ENCODE measurements at places on chromosomes 5 and 9.

GRCh38 chr9:98575379-98576346 lies 133.1 kb downstream of the GABBR2 start:
- H3K27ac ChIP-seq, result peak overlapping the region; percentile 38
- H3K4me3 ChIP-seq, result peak overlapping the region; percentile 9
- peak; percentile 48 for DNase-seq

DNA sequence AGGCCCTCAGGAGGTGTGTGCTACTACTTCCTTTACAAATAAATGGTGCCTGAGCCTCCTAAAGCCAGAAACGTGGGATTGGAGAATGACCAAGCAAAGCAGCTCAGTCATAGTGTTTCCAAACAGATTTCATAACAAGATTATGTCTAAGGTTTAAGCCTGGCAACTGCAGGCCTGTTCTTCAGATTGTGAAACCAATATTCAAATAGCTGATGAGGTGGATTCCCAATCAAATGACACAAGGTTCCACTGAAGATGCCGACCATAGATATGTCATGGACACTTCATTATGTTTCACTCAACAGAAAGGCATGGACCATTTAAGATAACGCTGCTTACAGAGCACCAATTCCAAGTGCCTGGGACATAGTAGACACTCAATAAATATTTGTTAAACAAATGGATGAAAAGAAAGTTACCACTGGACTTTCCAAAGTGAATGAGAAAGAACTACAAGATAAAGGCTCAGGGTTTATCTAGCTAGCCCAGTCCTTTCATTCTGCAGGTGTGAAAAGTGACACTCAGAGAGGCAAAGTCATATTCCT lies 189.5 kb downstream of the ACTL7B start:
- H3K4me3 ChIP-seq, result no peak overlapping the region
- H3K27ac ChIP-seq, result no peak overlapping the region
- H3K27me3 ChIP-seq, result no peaks in the 10 kb centered on the region
- no peaks in the 10 kb centered on the region for H3K36me3 ChIP-seq

DNA sequence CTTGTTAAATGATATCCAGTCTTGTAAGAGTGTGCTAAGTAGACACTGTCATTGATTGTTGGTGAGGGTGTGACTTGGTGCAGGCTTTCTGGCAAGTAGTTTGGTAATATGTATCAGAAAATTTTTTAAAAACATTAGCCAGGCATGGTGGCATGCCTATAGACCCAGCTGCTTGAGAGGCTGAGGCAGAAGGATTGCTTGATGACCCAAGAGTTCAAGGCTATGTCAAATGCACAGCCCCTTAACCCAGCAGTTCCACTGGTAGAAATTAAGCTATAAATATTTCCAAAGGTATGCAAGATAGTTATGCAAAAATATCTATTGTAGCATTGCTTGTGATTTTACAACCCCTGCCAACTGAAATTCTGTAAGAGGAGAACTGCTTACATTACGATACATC lies 24.2 kb downstream of the ZBTB43 start:
- H3K4me1 ChIP-seq, result peaks cover 19% of the 10 kb centered on the region
- H3K36me3 ChIP-seq, result peaks cover 19% of the 10 kb centered on the region
- H3K27ac ChIP-seq, result no peak overlapping the region

GRCh38 chr5:873328-873727 lies 19.3 kb downstream of the BRD9 start:
- DNase-seq, result no peak
- peaks cover 31% of the 10 kb centered on the region for H3K36me3 ChIP-seq
- H3K4me3 ChIP-seq, result no peak overlapping the region

DNA sequence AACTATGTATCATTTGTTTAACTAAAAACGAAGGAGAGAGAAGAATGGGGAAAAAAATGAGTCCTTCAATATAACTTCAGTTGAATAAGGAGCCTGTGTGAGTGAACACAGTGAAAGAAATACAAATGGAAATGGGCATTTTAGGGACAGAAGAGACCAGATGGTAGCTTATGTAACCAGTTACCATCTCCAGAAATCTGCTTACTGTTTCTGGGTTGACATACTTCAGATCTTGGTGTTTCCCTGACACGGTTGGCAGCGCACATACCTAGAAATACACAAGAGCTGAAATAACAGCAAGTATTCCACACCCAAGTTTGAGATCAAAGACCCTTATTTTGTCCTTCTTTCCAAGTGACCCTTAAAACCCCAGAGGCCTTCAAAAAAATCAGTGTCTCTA lies 14.9 kb upstream of the GFRA3 start:
- H3K4me3 ChIP-seq, result no peak overlapping the region
- no peaks in the 10 kb centered on the region for H3K27me3 ChIP-seq
- no peaks in the 10 kb centered on the region for H3K36me3 ChIP-seq
- H3K27ac ChIP-seq, result no peak overlapping the region

GRCh38 chr5:147483961-147484707 lies 25.7 kb downstream of the DPYSL3 start:
- H3K27ac ChIP-seq, result no peak overlapping the region
- H3K36me3 ChIP-seq, result no peaks in the 10 kb centered on the region
- peaks cover 8% of the 10 kb centered on the region for H3K27me3 ChIP-seq

- no peaks in the 10 kb centered on the region for H3K4me1 ChIP-seq
- no peak overlapping the region for H3K27ac ChIP-seq
- H3K36me3 ChIP-seq, result no peaks in the 10 kb centered on the region
- H3K27me3 ChIP-seq, result peaks cover 61% of the 10 kb centered on the region
These were observed 10.8 kb upstream of the FOXD1 start for GRCh38 chr5:73459366-73459765.

DNA sequence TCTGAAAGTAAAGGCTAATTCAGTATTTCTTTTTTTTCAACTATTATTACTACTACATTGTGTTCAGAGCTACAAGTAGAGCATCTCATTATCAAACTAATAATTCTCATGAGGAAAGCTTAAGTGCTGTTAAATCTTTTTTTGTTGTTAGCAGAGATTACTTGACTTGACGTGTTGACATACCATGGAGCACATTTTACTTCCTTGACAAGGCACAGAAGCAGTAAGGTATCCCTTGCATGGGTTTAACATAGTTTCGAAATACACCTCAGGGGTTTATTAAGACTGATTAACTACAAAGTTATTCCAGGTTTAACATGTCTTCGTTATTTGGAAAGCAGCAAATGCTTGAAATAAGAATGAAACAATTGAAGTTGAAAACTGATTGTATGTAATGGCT lies 7.0 kb downstream of the SPDL1 start:
- no peaks in the 10 kb centered on the region for H3K27me3 ChIP-seq
- peaks cover 12% of the 10 kb centered on the region for H3K4me1 ChIP-seq
- H3K27ac ChIP-seq, result peak overlapping the region; percentile 5
- no peak for DNase-seq
- no peak overlapping the region for H3K4me3 ChIP-seq

Data from activated T-cell treated with anti-CD3 and anti-CD28 coated beads, Interleukin-2, amount 50 U/mL, for 72 hours (primary cell).